ENCODE measurements at places on chromosomes 2 and 18.

DNA sequence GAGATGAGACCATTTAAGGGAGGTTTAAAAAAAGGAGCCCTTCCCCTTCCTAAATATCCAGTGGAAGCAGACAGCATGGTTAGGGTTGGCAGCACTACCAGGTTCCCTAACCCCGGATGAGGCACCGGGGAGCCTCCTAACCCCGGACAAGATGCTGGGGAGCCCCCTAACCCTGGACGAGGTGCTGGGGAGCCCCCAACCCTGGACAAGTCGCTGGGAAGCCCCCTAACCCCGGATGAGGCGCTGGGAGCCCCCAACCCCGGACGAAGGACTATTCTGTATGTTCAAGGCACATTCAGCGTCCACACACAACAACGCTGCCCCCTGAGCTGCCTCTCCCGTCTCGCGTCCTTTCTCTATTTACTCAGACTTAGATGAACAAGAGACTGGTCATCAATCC, 51.9 kb downstream of the ANKMY1 start:
- DNase-seq, result no peak

GRCh38 chr2:176339208-176339607, 70.0 kb downstream of the MTX2 start:
- DNase-seq, result no peak

- no peak for DNase-seq
Measured at GRCh38 chr2:75047189-75047991, 88.9 kb downstream of the POLE4 start.

- no peak for DNase-seq
Measured at GRCh38 chr2:36807223-36807886, 110.8 kb downstream of the VIT start.

DNA sequence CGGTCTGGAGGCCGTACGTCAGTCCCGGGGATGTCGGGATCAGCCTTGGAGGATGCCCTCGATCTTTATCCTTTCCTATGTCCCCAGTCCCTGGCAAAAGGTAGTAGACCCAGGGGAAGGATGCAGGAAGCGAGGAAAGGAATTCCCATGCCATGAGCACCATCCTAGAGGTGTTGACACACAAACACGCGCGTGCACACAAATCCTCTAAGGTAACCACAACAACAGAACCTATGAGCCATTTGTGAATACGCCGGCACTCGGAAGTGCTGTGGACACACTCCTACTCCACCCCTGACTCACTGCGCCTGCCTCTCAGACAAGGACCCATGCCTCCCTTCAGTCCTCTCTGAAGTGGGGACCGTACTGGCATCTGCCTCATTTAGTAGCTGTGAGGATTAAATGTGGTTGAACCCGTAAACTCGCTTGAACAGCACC, 11.3 kb upstream of the MLPH start:
- peak; percentile 18 for DNase-seq

GRCh38 chr2:31129375-31130171, 8.7 kb downstream of the GALNT14 start:
- no peak for DNase-seq
